ENCODE measurements at places on chromosomes 12 and 14. TPM values are rescaled to one million over a fixed set of nuclear protein-coding genes. Genes with fewer than 3 reads are reported as not detected.
A peak's percentile ranks its signal among the peaks of the same experiment; 100 is the strongest.

- H3K27me3 ChIP-seq: no peaks in the 10 kb centered on the region
- H3K4me3 ChIP-seq: no peak overlapping the region
- H3K4me1 ChIP-seq: no peaks in the 10 kb centered on the region
- no peak overlapping the region for H3K27ac ChIP-seq
- DNase-seq: no peak
These were observed 348.3 kb downstream of the GALC start for GRCh38 chr14:87644689-87645088.

GRCh38 chr14:35402323-35403113 is 2.0 kb downstream of the NFKBIA start:
- no peak for DNase-seq
- peak overlapping the region; percentile 86 for H3K4me3 ChIP-seq
- H3K27me3 ChIP-seq: no peaks in the 10 kb centered on the region
- peaks cover 28% of the 10 kb centered on the region for H3K36me3 ChIP-seq
- peak overlapping the region; percentile 87 for H3K27ac ChIP-seq

- no peak overlapping the region for H3K27ac ChIP-seq
- H3K4me3 ChIP-seq: no peak overlapping the region
- peaks cover 5% of the 10 kb centered on the region for H3K4me1 ChIP-seq
- H3K27me3 ChIP-seq: peaks cover 28% of the 10 kb centered on the region
- no peak for DNase-seq
These were observed 19.4 kb downstream of the KRT85 start for GRCh38 chr12:52347551-52348510.

GRCh38 chr12:81450920-81451739 is 308.0 kb downstream of the PPFIA2 start:
- no peak overlapping the region for H3K4me3 ChIP-seq
- H3K27ac ChIP-seq: no peak overlapping the region
- no peaks in the 10 kb centered on the region for H3K4me1 ChIP-seq
- peaks cover 25% of the 10 kb centered on the region for H3K27me3 ChIP-seq

DNA sequence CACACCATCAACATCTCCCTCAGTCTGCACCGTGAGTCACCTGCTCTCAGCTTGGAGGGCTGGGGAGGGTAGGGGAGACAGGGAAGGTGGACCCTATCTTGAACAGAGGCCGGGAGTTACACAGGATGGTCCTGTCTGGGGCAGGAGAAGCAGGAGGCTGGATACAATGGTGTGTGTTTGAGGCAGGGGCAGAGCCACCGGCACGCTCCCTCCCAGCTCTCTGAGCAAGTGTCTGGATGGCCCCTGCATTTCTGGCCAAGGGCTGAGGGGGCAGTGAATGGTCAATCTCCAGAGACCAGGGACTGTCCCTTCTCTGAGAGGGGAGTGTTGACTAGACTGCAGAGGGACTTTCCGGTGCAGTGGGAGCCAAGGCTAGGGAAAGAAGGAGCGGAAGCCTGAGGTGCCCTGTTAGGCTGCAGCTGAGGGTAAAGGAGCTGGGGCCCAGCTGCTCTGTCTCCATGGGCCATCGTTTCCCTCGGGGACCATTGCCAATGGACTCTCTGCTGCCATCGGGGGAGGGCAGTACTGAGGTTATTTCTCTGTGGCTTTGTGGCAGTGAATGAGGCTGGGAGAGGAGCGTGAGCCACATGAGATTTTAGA is 1.9 kb downstream of the LRP1-AS start:
- H3K27ac ChIP-seq: peak overlapping the region; percentile 82
- H3K27me3 ChIP-seq: no peaks in the 10 kb centered on the region
- H3K4me3 ChIP-seq: peak overlapping the region; percentile 47
- H3K4me1 ChIP-seq: peaks cover 67% of the 10 kb centered on the region

- H3K27me3 ChIP-seq: no peaks in the 10 kb centered on the region
- peaks cover 21% of the 10 kb centered on the region for H3K36me3 ChIP-seq
- DNase-seq: no peak
- no peak overlapping the region for H3K4me3 ChIP-seq
These were observed 7.2 kb downstream of the RPAP3 start for GRCh38 chr12:47698631-47699030.

- no peak overlapping the region for H3K27ac ChIP-seq
- no peak for DNase-seq
- H3K27me3 ChIP-seq: peaks cover 19% of the 10 kb centered on the region
- H3K4me3 ChIP-seq: no peak overlapping the region
- no peaks in the 10 kb centered on the region for H3K4me1 ChIP-seq
- H3K36me3 ChIP-seq: peaks cover 8% of the 10 kb centered on the region
These were observed 14.7 kb downstream of the RASAL1 start for GRCh38 chr12:113120670-113121370.

GRCh38 chr12:61998791-61999190 is 261.4 kb upstream of the USP15 start:
- H3K4me3 ChIP-seq: no peak overlapping the region
- no peaks in the 10 kb centered on the region for H3K36me3 ChIP-seq
- H3K4me1 ChIP-seq: no peaks in the 10 kb centered on the region

DNA sequence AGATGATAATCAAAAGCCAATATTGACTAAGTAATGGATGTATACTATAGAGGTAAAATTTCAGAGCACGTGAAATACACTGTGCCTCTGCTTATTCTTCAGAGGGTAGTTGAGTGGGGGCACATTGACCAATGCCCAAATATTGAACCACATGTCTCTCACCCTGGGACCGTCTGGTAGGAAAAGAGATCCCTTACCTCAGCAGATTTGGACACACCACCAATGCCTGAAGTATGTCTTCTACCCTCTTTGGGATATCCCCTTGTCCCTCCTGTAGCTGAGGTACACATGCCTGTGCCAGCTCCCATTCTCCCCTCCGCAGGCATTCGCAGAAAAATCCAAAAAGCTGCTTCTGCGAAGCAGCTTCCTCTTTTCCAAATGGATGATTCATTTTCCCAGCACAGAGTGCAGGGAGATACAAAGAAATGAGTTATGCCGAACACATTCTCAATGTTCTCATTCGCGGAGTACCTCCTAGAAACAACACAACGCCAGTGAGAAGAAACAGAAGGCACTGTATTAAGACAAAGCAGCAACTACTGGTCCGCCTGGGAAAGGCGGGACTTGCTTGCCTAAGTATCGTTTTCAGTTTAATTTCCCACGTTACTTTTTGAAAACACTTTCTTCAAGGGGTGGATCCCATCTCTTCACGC is 691 bp downstream of the ZFYVE26 start:
- no peaks in the 10 kb centered on the region for H3K27me3 ChIP-seq
- H3K4me1 ChIP-seq: peaks cover 35% of the 10 kb centered on the region
- DNase-seq: no peak
- peak overlapping the region; percentile 94 for H3K27ac ChIP-seq
- H3K36me3 ChIP-seq: peaks cover 3% of the 10 kb centered on the region

PTPN21 gene
- total RNA-seq: 40.0 TPM

NPFF gene
- not detected for total RNA-seq

HCAR3 gene
- not detected for total RNA-seq

CMAS gene
- 28.5 TPM for total RNA-seq

Measured in chondrocyte (in vitro differentiated cells).